ENCODE measurements at places on chromosomes 6 and 20.

GRCh38 chr6:170271771-170272314 is 19.0 kb downstream of the DLL1 start:
- DNase-seq = peak; percentile 64

- DNase-seq = no peak
These were observed 43.8 kb upstream of the OSTM1 start for GRCh38 chr6:108118359-108118724.

DNA sequence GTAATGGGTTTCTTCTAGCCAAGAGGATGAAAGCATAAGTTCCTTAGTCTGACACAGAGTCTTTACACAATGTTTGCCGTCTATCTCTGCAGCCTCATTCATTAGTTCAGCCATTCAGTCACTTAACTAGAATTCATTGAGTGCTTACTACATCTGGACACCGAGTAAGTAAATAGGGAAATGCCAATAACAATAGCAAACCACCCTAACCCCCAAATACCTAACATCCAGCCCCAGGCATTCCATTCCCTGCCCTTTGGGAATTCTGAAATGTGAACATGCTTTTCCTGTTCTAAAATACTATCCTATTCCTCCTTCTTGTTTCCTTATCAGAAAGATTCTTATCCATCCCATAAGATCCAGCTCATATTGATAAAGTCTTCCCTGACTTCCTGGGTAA is 277.6 kb upstream of the RNF217 start:
- DNase-seq = no peak

DNA sequence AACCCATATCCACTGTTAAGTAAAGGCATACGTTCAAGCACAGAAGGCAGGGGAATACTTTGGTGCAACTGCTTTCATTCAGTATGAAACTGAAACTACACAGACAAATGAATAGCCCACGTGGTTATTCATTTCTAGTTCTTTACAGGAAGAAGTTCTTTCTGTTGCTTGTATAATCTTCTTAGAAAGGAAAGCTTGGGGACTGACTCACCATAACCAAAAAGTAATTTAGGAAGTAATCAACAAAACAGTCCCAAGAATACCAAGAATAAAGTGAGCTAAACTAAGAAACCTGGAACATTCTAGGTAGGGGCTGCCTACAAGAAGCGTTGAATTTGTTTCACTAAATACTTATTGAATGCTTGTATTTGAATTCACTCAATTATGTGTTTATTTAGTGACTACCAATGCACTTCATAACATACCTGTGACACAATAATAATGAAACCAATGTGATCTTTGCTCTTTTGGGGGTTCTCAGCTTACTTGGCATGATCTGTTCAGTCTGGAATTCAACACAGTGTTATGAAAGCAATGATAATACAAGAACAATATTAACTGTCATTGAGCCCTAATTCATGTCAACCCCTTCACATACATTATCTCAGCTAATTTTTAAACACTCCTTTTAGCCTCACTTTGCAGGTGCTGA is 25.1 kb upstream of the KIAA0408 start:
- DNase-seq = no peak

GRCh38 chr6:91860541-91861335 is 1273.9 kb upstream of the MAP3K7 start:
- no peak for DNase-seq

DNA sequence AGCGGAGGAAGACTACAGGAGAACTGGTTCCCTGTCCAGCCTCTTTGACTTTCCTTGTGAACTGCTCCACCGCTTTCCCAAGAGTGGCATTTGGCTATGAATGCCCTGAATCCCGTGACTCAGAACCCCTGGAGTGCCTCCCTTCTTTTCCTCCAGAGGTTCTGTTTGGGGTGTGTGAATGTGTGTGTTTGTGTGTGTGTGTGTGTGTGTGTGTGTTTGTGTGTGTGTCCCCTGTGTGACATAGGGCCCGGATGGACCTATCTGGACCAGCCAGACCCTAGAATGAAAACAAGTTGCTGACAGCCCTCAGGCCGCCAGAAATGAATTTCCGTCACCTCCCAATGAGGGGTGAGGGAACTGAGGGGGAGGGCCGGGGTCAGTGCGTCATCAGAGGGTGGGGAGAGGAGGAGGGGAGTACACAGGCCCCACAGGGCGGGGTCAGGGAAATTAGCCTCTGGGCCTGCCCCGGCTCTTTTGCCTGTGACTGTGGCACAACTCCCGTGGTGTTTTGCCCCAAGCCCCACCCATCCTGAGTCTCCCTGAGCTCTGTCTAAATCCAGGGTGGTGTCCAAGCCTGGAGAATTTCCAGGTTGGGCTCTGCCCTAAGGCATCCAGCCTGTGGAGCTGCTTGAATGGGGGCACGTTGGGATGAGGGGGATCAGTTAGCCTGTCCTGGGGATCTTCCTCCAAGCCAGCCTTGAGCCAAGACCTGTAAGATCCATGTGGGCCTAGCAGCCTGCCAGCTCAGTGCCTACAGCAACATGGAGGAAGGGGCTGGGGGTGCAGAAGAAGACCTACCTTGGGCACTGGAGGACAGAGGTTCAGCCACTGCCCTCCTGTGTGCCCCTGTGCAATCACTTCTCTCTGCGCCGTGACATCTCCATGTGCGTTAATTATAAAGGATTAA is 15.2 kb upstream of the MRPS18A start:
- DNase-seq = no peak

- DNase-seq = no peak
These were observed 1.8 kb downstream of the ENTPD6 start for GRCh38 chr20:25197183-25197869.

DNA sequence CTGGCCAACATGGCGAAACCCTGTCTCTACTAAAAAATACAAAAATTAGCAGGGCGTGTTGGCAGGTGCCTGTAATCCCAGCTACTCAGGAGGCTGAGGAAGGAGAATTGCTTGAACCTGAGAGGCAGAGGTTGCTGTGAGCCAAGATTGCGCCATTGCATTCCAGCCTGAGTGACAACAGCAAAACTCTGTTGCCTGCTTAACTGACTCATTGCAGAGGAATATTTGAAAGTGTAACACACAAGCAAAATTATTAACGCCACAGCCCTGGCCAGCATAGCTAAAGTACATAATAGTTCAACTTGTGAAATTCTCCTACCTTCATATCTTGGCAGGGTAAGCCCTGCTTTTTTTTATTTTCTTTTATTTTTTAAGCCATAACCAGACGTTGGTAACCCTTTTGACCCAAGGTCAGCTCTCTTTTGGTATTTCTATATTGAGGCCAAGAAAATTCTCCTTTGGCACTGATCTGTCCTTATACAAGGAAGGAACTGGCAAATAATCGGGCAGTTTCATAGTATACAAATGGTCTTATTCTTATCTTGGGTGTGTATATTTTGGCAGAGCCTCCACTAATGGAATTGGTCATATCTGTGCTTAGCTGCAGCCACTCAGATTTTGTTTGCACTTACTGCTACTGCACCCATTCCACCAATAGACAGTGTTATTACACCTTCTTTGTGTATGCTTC is 4.0 kb upstream of the ADGRF5 start:
- DNase-seq = no peak

GRCh38 chr6:35294308-35294945 is 3.2 kb upstream of the DEF6 start:
- no peak for DNase-seq

DNA sequence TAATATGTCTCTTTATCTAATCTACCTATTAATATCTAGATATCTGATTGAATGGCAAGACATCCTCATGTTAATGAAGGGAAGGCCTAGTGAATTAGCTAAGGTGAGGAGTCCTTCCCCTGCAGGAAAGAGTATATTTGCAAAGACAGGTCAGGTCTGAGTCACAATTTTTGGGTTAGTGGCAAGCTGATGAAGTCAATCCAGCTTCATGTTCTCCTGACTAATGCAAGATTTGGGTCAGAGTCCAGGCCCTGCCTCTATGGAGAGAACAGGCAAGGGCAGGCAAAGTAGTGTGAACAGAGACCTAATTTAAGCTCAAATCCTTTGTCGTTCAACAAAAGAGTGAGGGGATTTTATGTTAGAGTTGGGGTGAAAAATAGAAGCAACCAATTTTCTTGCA is 496.7 kb downstream of the BMP2 start:
- no peak for DNase-seq

DNA sequence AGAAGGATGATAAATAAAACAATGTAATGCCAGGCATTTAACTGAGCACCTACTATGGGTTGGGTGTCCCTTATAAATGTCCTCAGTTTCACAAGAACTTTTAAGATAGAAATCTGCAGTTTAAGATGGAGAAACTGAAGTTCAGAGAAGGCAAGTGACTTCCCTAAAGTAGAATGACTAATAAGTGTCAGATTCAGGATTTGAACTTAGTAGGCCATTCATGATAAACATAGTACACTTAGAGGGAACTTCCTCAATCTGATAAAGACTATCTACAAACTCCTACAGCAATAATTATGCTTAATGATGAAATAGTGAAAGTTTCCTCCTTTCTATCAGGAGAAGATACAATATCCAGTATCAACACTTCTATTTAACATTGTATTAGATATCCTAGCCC is 43.9 kb downstream of the NCR2 start:
- DNase-seq = no peak

DNA sequence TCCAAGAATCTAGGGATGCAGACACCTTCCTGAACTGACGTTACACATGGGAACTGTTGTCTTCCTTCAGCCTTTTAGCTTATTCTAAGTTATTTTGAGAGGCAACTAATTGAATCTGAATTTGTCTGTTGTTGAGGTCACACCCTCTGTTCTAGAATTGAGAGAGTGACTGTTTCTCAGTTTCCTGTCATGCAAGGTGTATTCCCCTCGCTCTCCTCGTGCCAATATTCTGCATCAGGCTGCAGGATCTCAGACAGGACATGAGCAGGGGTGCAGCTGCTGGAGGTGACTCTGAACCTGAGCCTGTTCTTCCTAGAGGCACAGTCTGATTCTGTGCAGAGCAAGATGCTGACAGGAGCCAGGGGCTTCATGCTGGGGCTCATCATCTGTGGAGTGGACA is 52.5 kb downstream of the HLA-DPB1 start:
- DNase-seq = no peak

DNA sequence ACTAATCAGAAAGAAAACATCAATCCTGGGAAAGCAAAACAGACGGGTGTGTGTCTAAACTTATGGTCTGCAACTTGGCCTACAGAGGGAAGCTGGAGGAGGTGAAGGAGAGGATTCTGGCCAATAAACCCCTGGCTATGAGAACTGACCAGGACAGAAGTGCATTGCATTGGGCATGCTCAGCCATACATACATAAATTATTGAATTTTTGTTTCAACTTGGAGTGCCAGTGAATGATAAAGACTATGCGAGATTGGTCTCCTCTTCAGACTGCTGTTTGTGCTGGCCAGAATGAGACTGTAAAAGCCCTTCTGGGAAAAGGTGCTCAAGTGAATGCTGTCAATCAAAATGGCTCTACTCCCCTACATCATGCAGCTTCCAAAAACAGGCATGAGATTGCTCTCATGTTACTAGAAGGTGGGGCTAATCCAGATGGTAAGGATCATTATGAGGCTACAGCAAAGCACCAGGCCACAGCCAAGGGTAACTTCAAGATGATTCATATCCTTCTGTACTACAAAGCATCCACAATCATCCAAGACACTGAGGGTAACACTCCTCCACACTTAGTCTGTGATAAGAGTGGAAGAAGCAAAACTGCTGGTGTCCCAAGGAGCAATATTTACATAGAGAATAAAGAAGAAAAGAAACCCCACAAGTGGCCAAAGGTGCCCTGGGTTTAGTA is 17.4 kb downstream of the ADNP start:
- DNase-seq = no peak

GRCh38 chr20:18815194-18815942 is 1.8 kb downstream of the SCP2D1 start:
- DNase-seq = no peak

- DNase-seq = peak; percentile 40
These were observed 197.0 kb downstream of the UTRN start for GRCh38 chr6:144482142-144482541.

DNA sequence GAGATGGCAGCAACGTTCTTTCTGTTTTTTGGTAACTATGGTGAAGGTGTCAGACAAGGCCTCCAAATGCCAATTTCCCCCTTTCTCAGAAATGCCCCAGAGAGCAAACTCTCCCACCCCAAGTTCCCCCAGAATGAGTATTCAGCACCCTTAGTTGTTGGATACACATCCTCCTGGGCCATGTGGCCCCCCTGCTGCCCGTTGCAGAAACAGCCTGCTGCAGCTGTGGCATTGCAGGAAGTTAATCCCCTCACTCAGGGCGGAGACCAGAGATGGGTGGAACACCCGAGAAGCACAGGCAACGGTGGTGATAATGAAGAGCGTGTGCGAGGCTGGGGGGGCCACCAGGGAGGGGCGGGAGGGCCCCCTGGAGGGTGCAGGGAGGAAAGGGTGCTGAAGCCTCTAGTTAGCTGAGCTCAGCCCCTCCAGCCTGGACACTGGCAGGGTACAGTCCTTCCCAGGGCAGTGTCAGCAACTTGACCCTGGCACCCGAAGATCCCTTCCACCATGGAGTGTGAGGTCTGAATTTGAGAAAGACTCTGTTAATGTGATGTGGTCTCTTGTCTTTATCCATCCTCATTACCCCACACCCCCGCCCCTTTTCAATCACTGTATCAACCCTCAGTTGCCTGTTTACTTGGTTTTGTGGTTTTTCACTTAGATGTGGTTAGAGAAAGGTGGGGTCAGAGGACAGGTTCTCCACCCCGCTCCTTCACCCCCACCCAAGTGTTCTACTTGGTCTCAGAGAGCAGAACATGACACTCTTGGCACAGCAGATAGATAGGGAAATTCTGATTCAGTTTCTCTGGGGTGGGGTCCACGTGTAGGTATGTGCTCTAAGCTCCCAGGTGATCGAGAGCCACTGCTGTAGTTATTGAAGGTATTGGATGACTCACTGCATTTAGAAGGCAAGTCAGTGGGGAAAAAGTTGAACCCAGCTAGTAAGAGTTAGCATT is 208.8 kb upstream of the SUPT3H start:
- DNase-seq = peak; percentile 40

- DNase-seq = no peak
These were observed 11.0 kb downstream of the SLC29A1 start for GRCh38 chr6:44234101-44235025.

DNA sequence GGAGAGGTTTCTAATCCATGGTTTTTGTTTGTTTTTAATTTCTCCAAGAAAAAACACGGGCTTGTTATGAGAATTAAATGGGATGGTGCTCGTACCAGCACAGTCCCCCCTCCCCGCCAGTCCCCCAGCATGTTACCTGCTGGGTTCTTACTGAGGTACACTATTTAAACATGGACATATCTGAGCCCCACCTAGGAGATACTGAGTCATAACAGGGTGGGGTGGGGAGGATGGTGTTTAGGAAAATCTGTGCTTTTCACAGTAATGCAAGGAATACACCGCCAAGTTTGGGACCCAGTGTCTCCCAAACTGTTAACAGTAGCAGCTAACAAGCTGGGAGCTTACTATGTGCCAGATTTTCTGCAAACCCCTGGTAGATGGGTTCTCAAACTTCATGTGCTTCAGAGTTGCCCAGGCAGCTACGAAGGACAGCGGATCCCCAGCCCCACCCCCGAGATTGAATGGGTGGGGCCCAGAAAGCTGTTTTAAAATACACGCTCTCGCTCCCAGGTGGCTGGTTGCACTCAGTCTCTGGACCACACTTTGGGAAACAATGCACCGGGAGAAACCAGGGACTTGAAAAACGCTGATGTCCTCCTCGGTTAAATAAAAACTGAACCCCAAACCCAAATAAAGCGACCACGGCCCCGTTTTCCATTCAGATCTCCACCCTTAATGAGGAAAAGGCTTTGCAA is 995 bp downstream of the ZFP64 start:
- DNase-seq = no peak
